Activated CD8-positive, alpha-beta memory T cell treated with anti-CD3 and anti-CD28 coated beads for 4 hours (primary cell): ENCODE measurements at places on chromosomes 13 and 19.

DNA sequence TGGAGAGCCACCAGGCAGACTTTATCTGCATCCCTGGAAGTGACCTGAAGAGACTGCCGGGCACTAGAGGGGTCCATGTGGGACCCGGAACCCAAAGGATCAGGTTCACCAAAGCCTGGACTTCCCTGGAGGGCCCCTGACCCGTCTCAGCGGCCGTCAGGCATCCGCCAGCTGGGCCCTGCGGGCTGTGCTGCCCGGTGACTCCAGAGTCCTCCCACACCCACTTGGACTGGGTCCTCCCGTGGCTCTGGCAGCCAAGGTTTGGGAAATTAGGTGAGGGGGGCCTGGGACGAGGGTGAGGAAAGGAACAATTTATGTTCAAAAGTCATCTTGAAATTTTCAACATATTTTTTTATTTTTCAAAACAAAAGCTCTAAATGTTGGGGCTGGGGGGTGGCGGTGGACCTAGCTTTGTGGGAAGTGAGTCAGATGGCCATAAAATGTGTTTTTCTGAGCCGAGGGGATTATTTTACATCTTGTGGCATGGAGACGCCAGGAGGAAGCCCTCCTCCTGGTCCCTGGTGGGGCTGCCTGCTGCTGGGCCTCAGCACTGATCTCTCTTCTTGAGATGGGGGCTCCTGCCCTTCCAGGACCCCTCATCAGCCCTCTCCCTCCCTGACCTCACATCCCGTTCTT lies 20.2 kb downstream of the CEBPA start:
- no peak for DNase-seq

DNA sequence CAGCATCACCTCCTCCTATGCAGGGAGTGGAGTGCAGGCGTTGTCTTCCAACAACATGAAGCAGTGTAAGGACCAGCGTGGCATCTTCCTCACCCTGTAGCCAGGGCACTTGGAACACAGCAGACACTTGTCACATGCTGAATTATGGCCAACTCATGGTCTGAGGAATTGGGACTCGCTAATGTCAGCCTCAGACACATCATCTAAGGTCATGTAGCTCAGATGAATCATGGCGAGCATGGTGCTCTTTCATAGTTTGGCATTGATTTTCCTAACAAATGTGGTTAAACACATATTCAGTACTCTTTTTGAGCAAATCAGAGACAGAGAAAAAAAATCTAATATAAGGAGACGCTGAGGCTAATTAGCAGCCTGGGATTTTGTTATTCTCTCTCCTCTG lies 99.6 kb upstream of the SGCG start:
- no peak for DNase-seq

DNA sequence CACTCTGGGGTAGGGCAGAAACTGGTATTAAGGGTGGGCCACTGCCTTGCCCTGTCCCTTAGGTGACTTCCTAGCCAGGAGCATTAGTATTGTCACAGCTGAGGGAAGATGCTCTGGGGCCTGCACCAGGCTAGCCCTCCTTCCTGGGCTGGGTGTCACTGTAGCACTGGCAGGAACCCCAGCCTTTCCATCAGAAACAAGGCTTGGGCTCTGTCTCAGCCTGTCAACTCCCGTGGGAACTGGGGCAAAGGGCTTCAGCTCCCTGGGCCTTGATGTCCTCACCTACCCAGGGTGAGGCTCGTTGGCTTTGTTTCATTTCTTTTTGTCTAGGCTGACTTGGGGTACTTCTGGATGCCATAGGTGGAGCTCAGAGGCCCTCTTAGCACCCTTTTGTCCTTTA lies 18.0 kb downstream of the PAF1 start:
- DNase-seq, result no peak

DNA sequence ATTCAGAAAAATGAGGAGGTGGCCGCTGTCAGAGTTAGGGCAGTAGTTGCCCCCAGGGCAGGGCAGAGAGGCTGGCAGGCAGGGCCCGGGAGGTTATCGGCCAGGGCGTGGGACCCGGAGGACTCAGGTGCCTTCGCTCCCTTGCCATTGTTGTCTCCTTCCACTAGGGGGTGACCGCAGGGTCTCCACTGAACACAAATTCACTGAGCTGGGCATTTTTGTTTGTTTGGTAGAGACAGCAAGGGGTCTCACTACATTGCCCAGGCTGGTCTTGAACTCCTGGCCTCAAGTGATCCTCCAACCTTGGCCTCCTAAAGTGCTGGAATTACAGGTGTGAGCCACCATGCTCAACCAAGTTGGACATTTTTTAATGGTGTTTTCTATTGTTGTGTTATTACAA lies 25.1 kb downstream of the CARS2 start:
- DNase-seq, result no peak

DNA sequence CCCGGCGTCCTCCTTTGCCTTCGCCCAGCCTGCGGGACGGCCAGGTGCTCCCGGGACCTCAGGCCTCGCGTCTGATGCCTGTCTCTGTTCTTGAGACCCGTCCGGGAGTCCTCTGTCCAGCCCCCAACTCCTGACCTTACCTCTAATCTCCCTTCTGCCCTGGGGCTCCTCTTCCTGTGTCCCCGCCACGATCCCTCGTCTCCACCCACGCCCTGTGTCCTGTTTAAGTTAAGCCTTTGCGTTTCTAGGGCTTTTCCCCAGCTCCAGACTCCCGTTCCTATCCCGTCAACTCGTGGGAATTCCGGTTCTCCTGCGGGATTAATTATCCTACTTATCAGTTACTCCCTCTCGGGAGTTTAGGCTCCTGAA lies 686 bp downstream of the LENG8 start:
- no peak for DNase-seq

- no peak for DNase-seq
Observed at GRCh38 chr13:110802260-110802659, 88.8 kb downstream of the ING1 start.

- DNase-seq, result no peak
Observed at GRCh38 chr19:23913931-23914330, 755 bp upstream of the ZNF726 start.

DNA sequence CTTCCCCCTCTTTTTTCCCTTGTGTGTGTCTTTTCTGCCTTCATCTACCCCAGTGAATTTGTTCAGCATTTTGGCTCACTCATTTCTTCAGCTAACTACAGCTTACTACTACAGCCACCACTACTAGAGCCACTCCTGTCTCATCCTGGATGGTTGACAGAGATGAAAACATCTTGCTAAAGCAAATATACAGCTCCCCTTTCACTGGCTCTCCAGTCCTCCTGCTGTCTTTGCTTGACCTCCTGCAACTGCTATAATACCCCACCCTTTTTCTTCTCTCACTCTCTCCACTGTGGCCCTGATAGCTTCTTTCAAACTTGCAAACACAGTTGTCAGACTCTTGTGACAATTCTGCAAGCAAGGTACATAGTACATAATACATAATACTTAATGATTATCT lies 523.6 kb downstream of the DCT start:
- no peak for DNase-seq

GRCh38 chr19:56477429-56478338 lies 539 bp upstream of the ZNF667 start:
- peak; percentile 22 for DNase-seq

DNA sequence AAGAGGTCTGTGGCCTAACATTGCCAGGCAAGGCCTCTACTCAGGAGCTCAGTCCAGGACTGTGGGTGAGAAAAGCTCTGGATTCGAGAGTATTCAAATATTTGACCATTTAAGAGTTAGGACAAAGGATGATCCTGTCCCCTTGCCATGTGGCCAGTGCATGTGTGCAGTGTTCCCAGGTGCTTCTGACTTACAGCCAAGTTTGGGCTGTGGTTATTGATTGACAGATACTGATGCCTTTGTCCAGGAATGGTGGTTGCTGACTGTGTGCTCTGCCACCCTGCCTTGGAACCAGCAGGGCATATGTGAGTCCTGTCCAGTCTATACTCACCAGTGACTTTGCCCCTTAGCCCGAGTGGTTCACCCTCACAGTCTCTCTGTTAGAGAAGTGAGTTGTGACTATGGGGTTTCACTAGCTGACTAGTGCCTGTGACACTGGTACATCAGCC lies 51.9 kb downstream of the GARRE1 start:
- DNase-seq, result no peak

DNA sequence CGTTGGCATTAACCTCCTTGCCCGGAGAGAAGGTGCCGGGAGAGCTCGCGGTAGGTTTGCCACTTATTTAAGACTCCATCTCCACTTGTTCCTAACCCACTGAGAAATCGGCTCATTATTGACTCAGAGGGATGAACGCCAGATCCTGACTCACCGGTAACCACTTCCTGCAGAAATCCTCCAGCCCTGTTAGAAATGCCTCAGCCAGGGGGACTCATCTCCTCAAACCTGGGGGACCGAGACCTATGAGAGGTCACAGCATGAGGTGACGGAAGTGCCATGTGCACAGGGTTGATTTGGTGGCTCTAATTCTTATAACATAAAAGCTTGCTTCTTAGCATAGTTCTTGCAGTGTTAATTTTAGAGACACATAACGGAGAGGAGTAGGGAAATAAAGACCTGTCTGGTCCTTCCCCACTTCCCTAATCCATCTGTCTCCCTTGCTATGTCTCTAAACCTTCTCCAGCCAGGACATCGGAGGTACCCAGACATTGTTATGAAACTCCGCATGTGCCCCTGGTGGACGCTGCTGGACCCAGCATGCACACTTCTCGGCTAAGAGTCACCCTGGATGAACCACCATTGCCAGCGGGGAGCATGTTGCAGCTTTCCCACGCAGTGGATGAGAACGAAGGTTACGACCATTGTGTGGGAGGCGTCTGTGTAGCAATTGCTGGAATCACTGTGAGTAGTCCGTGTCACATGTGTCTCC lies 158.9 kb downstream of the EFNB2 start:
- no peak for DNase-seq

DNA sequence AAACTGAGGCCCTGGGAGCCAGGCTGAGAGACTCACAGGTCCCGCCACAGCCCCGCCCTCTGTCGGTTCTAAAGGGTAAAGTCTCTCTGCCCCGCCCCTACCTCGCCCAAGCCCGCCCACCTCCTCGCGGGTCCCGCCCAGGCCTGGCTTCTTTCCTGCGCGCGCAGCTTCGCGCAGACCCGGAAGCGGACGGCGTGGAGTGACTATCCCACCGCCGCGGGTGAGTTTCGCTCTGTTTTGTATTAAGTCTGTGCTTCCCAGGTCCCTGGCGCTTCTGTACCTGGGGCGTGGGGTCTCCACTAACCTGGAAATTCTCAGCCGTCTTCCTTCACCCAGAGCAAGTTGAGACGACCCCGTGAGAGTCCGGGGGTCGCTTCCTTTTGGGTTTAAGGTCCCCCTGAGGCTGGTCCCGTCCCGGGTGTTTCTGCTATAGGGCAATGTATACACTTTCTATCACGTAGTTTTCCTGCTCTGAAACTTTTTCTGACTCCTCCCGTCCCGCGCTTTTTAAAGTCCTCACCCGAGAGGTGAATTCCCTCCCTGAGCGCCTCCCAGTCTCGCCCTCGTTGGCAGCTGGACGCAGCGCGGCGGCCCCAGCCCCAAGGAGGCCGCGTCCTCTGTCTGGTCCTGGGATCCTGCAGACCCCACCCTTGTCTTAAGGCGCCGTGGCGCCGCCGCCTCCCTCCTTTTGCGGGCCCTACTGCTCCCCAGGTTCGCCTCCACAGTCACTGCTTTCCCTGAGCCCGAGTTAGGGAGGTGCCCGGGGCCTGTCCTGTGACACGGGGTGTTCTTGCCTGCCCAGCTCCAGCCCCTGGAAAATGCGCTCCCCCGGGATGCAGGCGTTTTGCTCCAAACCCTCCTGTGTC lies at the start of gene ZNF765:
ZNF765 (plus strand) TSS at position 176 of the 866 bp plus-strand sequence. CDS start 2,867 bp downstream, outside the sequence.
- DNase-seq, result peak; percentile 95

GRCh38 chr13:30722361-30722760 lies 13.0 kb upstream of the ALOX5AP start:
- DNase-seq, result no peak

GRCh38 chr19:15170345-15170744 lies 30.4 kb downstream of the NOTCH3 start:
- no peak for DNase-seq

GRCh38 chr19:18109733-18110608 lies 12.4 kb downstream of the MAST3 start:
- no peak for DNase-seq

DNA sequence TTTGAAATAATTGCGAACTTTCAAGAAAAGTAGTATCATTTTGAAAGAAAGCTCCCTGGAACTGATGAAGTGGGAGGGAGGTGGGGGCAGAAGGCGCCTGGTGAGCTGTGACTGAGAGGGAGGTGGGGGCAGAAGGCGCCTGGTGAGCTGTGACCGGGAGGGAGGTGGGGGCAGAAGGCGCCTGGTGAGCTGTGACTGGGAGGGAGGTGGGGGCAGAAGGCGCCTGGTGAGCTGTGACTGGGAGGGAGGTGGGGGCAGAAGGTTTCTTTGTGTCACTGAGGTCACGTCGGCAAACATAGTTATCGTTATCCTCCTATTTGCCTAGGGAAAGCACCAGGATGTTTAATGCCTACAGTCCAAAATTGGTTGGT lies 24.2 kb downstream of the C2CD4C start:
- DNase-seq, result no peak

DNA sequence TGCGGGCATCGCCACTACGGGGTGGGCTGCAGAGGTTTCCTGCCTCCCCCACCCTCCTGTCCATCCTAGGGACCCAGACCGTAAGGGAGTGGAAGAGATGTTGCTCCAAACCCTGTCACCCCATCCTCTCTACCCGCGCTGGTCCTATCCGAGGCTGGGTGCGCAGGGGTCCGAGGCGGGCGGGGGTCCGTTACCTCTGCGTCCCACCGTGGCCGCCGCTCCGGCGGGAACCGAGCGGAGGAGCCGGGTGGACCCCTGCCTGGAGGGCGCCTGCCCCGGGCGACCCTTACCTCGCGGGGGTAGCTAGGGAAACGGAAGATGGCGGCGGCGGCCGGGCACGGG lies at the start of gene DGKH:
DGKH (plus strand) TSS at position 307 of the 342 bp plus-strand sequence. CDS start 126 bp downstream, outside the sequence.
- DNase-seq, result no peak

DNA sequence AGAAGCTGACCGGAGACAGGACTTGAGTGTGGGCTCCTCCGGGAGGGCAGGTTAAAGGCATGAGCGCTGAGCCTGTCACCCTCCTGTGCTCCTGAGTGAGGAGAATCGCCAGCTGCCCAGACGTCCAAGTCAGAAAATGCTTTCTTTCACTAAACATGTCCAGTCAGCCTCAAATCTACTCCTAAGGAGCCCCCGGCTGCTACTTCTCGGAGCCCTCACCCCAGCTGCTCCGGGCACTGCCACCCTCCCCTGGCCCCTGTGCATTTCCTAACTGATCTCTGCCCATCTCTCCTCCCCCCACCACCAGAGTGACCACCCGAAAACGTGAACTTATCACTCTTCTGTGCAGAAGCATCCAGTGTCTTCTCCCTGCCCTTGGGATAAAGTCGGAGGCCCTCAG lies 277.5 kb upstream of the SOX1 start:
- no peak for DNase-seq

DNA sequence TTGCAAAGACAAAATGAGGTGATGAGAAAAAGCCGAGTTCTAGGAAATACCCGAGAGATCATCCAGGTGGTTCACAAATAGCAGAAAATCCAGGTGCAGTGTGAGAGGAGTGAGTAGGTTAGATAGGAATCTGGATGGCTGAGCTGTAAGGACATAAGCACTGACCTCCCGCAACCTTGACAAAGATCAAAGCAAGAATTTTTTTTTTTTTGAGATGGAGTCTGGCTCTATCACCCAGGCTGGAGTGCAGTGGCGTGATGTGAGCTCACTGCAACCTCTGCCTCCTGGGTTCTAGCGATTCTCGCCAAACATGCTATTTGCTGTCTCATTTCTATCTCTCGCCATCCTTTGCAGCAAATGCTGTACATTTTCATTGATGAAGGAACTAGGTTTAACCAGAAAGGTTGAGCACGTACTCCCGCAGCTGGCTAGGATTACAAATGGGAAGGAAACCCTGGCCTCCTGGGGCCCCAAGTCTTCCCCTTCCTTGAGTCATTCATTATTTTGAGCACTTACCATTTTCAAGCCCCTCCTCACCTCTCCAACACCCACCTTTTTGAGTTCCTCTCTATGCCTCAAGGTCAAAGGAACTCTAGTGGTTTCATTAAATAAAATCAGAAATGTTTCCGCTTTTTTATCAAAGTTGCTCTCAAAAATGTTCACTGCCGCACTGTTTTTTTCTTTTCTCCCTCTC lies 38.8 kb downstream of the NLRP12 start:
- DNase-seq, result no peak
